Heart right ventricle (tissue), 16 donors: ENCODE measurements at places on chromosomes 4 and X. TPM values are rescaled to one million over a fixed set of nuclear protein-coding genes. Genes with fewer than 3 reads are reported as not detected.

TAF7L gene
- total RNA-seq = not detected

TMEM33 gene
- total RNA-seq = 30.5 TPM

GAGE12J gene
- total RNA-seq = not detected

- H3K36me3 ChIP-seq = no peaks in the 10 kb centered on the region
- H3K27ac ChIP-seq = no peak overlapping the region
- DNase-seq = no peak
- H3K27me3 ChIP-seq = no peaks in the 10 kb centered on the region
Measured at GRCh38 chr4:172986114-172986513, 182.5 kb upstream of the GALNT7 start.
